ENCODE measurements at places on chromosomes 11 and 22.
A peak's percentile ranks its signal among the peaks of the same experiment; 100 is the strongest.

DNA sequence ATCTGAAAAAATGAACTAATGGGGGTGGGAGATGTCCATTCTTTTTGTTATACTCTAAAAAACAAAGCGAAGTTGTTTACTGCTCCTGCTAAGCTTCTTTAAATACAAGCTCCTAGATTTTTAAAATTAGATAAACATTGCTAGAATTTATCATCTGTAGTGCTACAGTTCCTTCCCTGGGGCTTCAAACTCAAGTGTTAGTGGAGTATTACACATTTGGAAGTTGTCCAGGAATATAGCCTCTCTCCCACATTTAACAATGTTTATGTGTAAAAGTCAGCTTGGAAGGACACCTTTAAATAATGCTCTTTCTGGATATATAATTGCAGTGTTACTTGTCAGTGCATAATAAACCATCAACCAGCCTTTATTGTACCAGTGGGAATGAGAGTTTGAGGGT lies 155.5 kb downstream of the SPON1 start:
- no peak for DNase-seq

DNA sequence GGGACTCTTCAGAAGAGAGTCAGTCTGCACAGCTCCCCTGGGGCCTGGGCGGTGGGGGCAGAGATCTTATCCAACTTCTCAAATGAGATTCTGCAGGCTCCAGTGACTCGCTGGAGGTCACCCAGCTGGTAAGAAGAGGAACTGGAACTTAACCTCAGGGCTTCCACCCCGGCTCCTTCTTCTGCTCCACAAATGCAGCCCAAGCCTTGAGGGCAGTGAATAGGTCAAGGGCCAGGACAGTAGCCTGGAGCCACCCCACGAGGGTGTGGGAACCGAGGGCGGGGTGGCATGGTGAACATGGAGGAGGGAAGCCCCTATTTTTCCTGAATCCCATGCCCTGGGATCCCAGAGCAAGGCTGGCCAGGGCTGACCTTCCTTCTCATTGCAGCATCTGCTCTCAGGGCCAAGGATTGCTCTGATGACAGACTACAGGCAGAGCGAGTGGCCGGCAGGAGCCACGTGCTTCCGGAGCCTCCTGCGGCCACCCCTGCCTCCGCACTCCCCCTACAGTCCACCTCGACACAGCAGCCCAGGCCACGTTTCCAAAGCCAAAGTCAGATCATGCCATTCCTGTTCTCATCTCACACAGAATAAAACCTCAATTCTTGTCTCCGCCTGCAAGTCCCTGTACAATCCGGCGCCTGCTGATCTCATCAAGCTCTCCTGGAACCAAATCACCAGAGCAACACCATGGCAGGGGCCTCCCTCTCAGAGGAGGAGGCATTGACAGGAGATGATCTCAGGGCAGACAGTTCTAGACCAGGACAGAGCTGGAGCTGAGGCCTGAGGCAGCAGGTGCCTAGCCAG lies 21.1 kb upstream of the UPK3A start:
- peak; percentile 69 for DNase-seq

- DNase-seq: peak; percentile 89
These were observed 29.7 kb downstream of the ZFTA start for GRCh38 chr11:63738720-63739360.

DNA sequence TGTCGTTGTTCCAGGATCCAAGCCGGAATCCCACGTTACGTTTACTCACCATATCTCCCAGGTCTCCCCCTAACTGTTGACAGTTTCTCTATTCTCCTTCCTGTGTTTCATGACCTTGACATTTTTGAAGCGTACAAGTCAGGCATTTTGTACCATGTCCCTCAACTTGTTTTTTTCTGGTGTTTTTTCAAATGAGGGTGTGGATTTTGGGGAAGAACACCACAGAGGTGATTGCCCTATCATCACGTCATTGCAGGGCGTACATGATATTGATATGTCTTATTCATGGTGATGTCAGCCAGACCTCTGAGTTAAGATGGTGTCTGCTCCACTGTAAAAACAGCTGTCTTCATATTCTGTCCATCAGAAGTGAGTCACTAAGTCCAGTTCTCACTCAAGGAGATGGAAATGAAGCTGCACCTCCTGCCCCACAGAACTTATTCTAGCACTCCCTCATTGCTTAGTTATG lies 28.3 kb upstream of the SOX10 start:
- DNase-seq: no peak

GRCh38 chr11:76493040-76493439 lies 48.2 kb downstream of the EMSY start:
- DNase-seq: no peak

DNA sequence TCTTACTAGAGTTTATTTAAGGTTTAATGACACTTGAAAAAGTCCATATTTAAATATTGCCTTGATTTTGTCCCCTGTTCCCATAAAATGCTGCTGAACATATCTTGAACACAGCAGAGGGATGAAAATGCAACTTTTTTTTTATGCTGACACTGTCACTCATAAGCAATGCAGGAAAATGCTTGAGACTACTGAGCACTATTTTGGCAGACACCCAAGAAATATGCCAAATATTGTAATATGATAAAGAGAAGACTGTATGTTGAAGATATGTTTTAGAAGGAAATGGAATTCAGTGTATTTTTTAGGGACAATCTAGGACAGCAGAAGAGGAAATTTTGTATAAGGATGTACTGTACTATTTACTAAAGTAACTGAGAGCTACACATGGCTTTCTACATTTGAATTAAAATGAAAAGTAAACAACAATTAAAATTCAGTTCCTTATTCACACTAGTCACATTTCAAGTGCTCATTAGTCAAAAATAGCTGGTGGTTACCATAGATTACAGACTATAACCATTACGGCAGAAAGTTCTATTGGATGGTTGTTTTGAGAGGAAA lies 58.6 kb downstream of the LRRC4C start:
- no peak for DNase-seq

DNA sequence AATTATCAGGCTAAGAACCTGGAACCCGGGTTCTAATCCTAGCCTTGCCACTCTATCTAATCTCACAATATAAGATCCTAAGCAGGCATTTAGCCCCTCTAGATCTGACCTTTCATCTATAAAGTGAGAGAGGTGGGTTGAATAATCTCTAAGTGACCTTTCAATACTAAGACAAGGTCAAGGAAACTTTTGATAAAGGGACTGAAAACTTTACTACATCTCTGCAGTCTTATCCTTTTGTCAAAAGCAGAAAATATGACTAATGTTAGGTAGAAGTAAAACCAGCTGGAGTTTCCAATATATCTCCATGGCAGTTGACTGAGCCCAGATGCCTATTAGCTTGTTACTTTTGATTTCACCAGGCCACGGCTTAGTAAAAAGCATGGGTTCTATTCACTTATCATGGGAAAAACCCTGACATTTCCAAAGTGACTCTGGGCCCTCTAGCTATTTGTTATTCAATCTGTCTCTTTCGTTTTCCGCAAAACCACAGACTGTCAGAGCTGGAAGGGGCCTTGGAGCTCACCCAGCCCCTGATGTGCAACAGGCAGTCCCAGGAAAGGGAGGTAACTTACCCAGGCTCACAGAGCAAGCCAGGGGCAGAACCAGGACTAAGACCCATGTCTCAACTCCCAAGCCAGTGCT lies 75.8 kb downstream of the RAB30 start:
- DNase-seq: no peak

GRCh38 chr11:110774138-110775014 lies 62.1 kb upstream of the ARHGAP20 start:
- DNase-seq: no peak

DNA sequence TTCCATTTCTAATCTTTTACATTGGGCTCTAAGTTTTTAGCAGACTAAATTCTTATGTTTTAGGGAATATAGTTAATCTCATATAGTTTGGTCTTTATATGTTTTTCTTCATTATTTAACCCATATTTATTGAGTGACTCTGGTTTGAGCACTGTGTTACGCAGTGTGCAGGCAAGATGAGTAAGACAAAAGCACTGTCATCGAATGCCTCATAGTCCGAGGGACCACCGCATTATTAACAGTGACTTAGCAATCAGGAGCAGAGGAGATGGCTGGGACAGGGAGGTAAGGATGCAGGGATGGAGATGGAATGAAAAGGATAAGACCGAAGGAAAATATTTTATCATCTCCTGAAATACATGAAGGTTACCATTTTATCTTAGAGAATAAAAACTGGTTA lies 65.2 kb upstream of the CTSC start:
- no peak for DNase-seq

- DNase-seq: peak; percentile 2
These were observed 713.9 kb downstream of the ETS1 start for GRCh38 chr11:127873478-127873877.

DNA sequence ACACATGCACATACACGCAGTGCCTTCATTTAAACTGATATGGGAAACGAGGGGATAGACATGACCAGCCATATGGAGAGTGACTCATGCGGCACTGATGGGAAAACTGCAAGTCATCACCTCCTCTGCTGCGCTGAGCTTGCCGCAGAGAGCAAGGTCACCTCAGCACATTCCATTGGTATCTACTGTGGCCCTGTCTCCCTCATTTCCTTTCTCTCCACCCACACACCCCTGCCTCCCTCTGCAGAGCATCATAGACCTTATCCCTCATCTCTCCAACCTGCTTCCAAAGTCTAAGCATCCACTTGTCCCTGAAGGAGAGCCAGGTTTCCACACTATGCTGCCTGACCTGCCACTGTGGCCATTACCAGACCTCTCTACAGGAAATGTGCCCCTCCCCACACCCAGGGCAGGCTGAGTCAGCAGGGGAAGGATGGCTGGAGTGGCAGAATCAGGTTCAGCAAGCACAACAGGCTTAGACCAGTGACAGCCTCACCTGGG lies 116.9 kb upstream of the SNX19 start:
- DNase-seq: no peak

DNA sequence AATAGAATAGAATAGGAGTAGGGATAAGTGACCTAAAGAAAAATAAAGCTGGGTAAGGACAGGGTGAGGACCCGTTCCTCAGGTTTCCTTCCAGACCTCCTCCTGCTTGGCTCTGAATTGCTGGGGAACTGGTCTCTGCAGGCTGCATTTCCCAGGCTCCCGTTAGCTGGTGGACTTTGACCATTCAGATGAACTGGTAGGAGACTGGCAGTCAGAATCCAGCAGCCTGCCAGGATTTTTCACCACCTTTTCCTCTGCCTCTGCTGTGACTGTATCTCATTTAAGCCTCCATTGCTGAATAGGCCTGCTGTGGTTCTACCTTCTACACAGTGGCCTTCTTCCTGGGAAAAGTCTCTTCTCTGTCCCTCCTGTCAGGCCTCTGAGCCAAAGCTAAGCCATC lies 24.6 kb upstream of the SMPD1 start:
- DNase-seq: no peak

DNA sequence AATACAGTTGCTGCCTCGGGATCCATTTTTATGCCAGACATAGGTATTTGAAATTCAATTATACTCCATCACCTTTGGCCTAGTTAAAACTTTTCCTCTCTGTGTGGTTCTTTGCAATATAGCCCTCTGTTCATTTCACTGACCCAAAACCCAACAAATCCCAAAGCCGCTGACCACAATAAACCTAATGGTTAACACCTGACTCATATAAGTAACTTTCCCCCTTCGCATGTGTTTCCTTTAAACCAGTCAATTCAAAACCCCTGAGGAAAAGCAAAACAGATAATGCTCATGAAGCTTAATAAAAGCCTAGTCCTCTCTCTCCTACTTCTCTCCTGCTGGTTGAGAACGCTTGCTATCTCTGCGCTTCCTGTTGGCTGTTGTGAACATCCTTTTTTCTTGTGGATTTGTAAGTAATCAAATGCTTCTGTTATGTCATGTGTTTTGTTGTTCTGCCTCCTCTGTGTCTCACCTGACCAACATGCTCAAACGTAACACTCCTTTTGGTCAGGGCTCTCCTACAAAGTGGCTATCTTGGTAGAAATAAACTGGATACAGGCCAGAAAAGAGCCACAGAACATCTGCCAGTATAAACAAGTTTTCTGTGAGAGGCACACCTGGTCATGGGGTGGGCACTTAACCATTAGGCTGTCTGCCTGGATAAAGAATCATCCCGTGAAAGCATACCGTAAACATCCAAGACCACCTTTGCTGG lies 652.6 kb downstream of the METTL15 start:
- no peak for DNase-seq

DNA sequence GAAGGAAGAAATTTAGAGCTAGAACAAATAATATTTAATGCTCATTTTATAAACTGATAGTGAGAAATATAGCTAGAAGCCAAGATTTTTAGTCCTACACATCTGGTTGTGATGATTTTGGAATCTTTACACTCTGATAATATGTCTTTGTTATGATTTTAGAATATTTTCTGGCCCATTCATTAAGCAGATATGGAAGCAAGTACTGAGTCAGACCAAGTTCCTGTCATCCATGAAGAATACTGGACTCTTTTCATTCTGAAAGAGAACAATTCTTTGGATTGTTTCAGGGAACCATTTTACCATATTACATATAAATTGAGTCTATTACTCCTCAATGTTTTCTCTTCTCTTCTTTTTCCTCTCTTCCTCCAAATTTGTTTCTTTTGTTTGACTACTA lies 227.4 kb downstream of the TMEM135 start:
- DNase-seq: peak; percentile 70

GRCh38 chr22:45150139-45150538 lies 13.6 kb upstream of the NUP50 start:
- no peak for DNase-seq

- DNase-seq: no peak
These were observed 69.5 kb downstream of the ARHGAP42 start for GRCh38 chr11:100756559-100756958.

- DNase-seq: no peak
These were observed 79.9 kb upstream of the BARX2 start for GRCh38 chr11:129295746-129296145.

GRCh38 chr11:64691543-64691942 lies 31.5 kb downstream of the NRXN2 start:
- DNase-seq: no peak

- DNase-seq: no peak
These were observed 4.2 kb upstream of the FAM118A start for GRCh38 chr22:45305456-45306075.

GRCh38 chr22:21818487-21819182 lies 48.8 kb downstream of the MAPK1 start:
- no peak for DNase-seq

DNA sequence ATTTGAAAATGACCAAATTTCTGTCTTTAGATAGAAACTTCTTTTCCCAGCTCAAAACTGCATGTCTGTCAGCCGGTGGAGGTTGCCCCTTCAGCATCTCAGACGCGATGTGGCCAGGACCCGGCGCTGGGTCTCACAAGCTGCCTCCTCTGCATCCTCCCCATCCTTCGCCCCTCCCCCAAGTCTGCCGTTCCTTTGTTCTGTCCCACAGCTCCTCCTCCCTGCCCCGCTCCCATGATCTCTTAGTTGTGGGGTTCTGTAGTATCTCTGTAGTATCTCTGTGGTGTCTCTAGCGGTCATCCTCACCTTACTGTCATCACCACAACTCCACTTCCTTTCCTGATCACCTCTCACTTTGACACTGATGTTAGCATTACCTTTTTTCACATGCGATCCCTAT lies 49.9 kb downstream of the TRAF6 start:
- DNase-seq: peak; percentile 54

Measured in pons (tissue), 1 donor.